ENCODE measurements at places on chromosomes 3 and 15.

DNA sequence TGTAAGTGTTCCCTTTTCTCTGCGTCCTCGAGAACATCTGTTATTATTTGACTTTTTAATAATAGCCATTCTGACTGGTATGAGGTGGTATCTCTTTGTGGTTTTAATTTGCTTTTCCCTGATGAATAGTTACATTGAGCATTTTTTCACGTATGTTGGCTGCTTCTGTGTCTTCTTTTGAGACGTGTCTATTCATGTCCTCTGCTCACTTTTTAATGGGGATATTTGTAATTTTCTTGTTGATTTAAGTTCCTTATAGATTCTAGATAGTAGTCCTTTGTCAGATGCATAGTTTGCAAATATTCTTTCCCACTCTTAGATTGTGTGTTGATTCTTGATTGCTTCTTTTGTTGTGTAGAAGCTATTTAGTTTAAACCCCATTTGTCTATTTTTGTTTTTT, 179.2 kb downstream of the DOCK3 start:
- no peak for DNase-seq

DNA sequence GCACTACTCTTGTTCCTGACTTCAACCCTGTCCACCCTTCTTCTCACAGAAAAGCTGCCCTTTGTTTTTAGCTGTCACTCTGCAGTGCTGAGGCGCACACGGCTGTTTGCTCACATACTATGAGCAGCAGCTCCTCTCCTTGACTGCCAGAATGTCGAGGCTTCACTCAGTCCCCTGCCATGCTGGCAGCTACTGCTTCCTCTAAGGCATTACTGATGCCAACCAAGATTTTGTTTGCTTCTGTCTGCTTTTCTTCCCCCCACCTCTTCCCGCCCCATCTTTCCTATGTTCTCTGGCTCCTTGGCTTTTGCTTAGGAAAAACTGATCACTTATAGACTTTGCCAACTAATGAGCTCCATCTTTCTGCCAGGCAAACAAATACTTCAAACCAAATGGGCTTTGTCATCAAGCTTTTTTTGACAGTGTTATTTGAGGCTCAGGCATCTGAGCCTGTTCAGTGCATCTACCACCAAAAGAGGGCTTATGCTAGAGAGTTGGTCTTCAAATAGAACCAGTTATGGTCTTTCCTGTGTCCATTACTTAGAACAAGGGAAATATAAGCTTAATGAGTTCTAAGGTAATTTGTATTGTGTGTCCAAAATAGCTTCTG, 81.0 kb downstream of the FBXL2 start:
- DNase-seq: no peak

DNA sequence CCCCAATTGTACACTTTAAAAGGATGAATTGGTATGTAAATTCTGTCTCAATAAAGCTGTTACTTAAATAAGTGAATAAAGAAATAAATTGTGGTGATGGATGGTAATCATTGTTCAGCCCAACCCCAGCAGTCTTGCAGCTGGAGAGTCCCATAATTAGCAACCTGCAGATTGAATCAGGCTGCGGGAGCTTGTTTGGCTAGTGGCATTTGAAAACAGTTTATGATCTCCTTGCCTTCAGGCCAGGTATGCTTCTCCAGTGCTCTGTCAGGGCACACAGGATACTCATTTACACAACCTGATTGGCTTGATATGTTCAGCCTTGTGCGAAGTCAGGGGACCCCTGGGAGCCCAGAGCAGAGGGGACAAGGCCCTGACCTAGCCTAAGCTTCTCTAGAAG, 16.5 kb upstream of the TSEN2 start:
- DNase-seq: no peak

- DNase-seq: no peak
Measured at GRCh38 chr15:44706946-44707636, 4.0 kb downstream of the PATL2 start.

DNA sequence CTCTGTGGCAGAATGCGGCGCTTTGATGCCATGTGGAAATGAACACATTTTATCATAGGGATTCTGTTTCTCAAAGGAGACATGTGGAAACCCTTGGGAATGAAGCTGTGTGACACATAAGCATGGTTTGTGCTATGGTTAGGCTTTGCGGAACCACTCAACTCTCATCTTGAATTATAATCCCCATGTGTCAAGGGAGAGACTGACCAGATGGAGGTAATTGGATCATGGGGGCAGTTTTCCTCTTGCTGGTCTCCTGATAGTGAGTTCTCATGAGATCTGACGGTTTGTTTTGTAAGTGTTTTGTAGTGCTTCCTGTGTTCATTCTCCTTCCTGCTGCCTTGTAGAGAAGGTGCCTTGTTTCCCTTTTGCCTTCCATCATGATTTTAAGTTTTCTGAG, 1109.2 kb upstream of the ALCAM start:
- no peak for DNase-seq

DNA sequence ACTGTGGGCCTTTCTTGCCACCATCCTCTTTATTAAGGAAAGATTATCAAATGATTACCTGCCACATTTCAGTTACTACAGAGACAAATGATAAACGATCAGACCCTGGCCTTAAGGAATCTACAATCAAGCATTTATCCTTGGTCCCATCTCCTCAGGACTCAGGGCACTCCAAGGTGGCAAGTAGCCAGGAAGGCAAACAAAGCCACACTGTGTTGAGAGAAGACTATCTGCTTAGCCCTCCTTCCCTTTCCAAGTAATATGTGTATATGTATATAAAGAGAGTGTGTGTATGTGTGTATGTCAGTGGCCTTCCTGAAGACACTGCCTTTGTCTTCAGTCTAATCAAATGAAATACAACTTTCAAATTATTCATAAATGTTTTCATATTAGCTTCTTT, 490.1 kb upstream of the ATP11B start:
- no peak for DNase-seq

- no peak for DNase-seq
Measured at GRCh38 chr15:70109978-70110377, 12.3 kb upstream of the TLE3 start.

DNA sequence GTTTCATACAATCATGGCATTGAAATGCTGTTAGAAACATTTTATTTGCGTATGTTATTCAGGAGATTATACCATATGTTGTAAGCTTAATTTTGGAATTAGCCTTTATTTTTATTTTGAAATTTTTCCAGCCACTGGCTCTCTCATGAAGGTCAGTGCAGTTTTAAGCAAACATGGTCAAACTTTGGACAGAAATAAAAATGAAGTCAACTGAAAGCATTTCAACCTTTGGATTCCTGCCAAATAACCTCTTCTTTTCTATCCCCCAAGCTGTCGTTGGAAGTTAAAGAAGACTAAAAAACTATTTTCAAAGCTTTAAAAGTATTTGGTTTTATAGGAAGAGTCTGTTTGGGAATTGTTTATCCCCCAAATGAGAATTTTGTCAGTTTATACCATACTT, 846.6 kb downstream of the MCTP2 start:
- no peak for DNase-seq

GRCh38 chr3:62284442-62284841, 88.9 kb downstream of the FEZF2 start:
- DNase-seq: no peak

- DNase-seq: no peak
Measured at GRCh38 chr3:194135516-194135805, 487 bp upstream of the HES1 start.

- no peak for DNase-seq
Measured at GRCh38 chr15:87245592-87245991, 1010.9 kb downstream of the NTRK3 start.

GRCh38 chr3:149588909-149589308, 68.9 kb downstream of the WWTR1 start:
- DNase-seq: no peak

DNA sequence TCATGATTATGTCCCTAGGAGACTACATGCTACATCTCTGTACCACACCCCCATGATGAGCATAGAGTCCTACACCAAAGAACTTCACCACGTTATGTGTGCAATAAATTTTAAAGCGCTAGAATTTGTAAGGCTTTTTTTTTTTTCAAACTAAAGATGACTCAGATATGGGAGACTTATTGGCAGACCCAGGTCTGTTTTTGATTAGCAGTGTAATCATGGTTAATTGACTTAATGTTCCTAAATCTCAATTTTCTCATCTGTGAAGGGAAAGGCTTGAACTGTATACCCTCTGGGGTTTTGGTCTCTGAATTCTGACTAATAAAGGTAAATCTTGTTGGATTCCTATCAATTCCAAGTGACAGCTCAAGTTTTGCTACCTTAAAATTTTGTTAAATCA, 26.4 kb downstream of the ABI3BP start:
- no peak for DNase-seq

DNA sequence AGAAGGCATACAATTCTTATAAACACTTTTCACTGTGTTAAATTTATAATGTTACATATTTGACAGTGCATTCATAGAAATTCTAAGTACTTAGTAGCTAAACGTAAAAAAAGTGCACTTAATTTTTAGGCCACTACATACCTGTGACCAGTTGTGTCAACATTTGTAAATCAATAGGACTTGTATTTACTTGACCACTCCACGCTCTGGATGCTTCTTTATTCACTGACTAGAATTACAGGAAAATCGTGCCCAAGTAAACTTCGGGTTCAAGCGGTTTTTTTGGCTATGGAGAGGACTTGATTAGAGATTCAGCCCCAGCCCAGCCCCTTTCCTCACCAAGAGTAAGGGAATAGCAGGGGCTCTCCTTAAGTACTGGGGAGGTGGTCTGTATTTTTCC, 21.8 kb downstream of the WDR53 start:
- DNase-seq: no peak

DNA sequence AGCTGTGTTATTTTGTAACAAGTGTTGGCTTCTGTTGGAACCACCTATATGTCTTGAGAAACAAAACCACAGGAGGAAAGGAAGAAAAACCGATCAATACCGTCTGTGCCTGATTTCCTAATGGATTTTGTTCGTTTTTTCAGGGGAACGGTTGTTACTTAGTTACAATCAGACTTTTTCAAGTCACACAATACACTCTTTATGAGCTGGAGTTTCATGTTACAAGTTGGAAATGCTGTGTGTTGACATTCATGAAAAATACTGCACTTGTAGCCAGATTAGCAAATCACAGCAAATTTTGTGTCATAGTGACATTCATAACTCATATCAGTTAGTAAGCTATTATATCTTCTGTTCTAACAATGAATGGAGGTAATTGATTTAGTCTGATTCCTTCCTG, 78.9 kb downstream of the SLTM start:
- no peak for DNase-seq

- no peak for DNase-seq
Measured at GRCh38 chr15:92715758-92716157, 60.2 kb upstream of the FAM174B start.

GRCh38 chr3:146529021-146529420, 15.4 kb downstream of the PLSCR1 start:
- DNase-seq: no peak

- no peak for DNase-seq
Measured at GRCh38 chr3:8650583-8651416, 6.2 kb upstream of the SSUH2 start.

GRCh38 chr15:58748852-58749531, 515 bp downstream of the ADAM10 start:
- peak; percentile 48 for DNase-seq

DNA sequence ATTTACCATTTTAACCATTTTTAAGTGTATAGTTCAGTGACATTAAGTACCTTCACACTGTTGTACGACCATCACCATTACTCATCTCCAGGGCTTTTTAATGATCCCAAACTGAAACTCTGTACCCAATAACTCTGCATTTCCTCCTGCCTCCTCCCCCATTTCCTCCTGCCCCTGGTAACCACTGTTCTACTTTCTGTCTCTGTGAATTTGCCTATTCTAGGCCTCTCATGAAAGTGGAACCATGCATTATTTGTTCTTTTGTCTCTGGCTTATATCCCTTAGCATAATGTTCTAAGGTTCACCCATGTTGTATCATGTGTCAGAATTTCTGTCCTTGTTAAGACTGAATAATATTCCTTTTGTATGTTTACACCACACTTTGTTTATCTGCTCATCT, 154.2 kb downstream of the MECOM start:
- DNase-seq: no peak

DNA sequence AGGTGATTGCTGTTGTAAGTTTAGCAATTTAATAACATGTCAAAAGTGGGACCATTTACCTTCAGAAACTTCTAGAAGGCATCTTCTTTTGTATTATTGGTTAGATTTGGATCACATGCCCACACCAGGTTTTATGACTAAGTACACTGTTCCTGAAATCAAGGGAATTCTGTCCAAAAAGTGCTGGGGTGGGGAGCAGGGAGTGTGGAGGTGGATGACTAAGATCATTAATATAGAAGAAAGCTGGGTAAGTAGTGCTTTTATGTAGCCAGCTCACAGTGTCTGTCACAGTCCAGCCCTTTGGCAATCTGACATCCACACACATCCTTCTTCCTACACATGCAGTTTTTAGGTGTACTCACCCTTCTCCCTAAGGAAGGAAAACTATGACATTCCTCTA, 120.0 kb downstream of the TMCO5A start:
- DNase-seq: no peak

DNA sequence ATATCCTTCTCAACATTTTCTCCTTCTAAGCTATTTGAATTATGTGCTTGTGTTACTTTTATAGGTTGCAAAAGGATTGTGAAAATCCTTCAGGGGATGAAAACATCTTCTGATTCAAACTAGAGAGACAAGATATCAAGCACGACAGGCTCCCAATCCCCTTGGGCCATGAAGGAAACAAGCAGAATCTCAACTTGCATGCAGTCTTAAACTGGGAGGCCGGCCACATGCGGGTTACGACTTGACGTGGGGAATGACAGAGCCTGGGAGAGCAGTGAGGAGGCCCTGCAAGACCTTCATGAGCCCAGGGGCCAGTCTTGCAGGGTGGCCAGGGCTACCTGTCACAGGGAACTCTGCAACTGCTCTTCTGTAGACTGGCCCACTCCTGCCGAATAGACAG, 94.4 kb downstream of the SCN11A start:
- no peak for DNase-seq
